Mesenteric fat pad (tissue), 1 donor: ENCODE measurements at places on chromosomes 11 and 22. TPM values are rescaled to one million over a fixed set of nuclear protein-coding genes. Genes with fewer than 3 reads are reported as not detected.

DNA sequence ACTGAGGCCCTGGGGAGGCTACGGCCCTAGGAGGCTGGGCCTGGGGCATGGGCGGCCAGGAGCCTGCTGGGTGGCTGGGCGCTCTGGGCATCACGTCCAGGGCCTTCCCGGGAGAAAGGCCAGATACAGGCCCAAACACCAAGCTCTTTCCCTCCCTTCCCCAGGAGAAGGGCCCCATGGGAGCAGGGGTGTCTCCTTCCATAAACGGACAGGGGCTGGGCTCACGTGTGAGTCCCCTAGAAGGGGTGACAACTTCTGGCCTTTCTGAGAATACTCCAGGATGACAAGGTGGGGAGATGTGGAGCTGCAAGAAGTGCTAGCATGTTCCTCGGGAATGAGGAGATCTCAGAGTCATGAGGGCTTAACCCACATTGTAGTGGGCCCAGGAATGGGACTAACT is 19.5 kb upstream of the SYT8 start:
- DNase-seq = no peak

- DNase-seq = no peak
These were observed 4.0 kb downstream of the STIM1 start for GRCh38 chr11:3859373-3859881.

DNA sequence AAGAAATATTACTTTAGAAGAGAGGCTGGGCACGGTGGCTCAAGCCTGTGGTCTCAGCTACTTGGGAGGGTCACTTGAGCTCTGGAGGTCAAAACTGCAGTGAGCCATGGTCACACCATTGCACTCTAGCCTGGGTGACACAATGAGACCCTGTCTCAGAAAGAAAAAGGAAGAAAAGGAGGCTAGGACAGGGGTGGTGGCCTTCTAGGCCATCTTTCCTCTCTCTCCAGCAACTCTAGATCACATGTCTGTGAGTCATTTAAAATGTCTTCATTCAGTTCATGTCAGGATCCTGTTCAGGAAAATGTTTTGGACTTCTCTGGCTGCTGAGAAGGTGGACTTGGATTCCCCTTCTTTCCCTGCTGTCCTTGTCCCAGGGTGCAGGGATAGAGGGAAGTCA is 53.3 kb downstream of the PPFIA1 start:
- no peak for DNase-seq

- no peak for DNase-seq
These were observed 1.8 kb upstream of the PELI3 start for GRCh38 chr11:66464916-66465315.

The TMA7B gene
- total RNA-seq = not detected

The HOATZ gene
- total RNA-seq = not detected

The CEP126 gene
- 6.5 TPM for total RNA-seq

DNA sequence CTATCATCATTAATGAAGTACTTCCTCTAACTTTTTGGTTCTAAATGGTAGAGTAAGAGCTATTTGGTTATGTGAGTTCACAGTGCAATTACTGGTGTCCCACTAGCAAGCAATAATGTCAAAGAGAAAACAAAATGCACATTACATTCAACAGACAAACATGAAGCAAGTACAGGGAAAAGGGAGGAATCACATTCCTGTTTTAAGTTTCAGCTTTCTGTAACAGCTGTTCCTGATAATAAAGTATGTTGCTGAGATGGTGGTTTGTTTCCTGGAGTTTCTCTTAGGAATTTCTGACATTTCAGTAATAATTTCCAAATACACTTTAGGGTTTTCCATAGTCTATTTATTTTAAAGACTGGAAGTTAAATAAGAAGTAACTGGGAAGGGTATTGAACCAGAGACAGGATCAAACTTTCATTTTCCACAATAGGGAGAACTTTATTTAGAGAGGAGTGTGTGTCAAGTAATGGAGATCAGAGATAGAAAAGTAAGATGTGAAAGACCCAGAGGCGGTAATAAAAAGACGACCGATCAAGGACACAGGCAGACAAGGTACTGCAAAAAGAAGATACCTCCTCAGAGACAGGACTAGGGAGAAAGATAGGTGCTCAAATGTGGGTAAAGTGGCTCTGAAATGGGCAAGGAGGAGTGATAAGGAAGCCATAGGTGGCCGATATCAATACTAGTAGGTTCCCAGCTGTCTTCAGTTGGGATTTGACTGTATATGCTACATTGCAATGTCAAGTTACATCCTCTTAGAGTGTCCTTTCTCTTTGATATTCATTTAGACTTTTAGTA is 20.8 kb upstream of the CLNS1A start:
- DNase-seq = no peak

The CCDC81 gene
- 0.64 TPM for total RNA-seq

DNA sequence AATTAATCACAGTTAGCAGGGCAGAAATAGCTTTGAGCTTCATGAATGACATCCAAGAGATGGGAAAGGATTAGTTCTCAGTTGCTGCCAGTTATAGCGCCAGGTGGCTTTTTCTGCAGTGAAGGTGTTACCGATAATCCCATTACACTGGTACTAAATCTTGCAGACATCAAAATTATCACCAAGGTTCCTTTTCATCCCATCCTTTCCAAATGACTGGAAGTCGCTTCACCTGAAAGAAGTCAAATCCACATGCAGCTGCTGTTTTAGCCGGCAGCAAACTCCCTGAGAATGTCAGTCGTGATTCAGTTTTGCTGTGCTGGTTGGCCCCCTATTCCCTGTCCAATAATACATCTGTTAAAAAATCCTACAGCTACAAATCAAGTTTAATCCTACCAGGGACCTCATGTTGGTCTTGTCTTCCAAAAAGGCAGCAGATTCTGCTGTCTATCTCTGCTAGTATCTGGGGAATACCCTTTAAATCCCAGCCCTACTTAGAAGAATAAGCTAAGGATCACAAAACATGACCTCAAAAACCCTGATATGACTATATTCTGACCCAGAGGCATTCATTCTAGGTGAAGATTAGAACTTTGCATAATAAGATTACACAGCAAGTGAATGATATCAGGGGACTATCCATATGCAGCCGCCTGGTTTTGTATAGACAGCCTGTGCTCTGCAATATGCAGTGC is 31.7 kb downstream of the IMMP1L start:
- no peak for DNase-seq

- no peak for DNase-seq
These were observed 20.2 kb downstream of the AMOTL1 start for GRCh38 chr11:94788396-94788795.

- peak; percentile 89 for DNase-seq
These were observed 4.8 kb downstream of the PIM3 start for GRCh38 chr22:49965091-49966040.

DNA sequence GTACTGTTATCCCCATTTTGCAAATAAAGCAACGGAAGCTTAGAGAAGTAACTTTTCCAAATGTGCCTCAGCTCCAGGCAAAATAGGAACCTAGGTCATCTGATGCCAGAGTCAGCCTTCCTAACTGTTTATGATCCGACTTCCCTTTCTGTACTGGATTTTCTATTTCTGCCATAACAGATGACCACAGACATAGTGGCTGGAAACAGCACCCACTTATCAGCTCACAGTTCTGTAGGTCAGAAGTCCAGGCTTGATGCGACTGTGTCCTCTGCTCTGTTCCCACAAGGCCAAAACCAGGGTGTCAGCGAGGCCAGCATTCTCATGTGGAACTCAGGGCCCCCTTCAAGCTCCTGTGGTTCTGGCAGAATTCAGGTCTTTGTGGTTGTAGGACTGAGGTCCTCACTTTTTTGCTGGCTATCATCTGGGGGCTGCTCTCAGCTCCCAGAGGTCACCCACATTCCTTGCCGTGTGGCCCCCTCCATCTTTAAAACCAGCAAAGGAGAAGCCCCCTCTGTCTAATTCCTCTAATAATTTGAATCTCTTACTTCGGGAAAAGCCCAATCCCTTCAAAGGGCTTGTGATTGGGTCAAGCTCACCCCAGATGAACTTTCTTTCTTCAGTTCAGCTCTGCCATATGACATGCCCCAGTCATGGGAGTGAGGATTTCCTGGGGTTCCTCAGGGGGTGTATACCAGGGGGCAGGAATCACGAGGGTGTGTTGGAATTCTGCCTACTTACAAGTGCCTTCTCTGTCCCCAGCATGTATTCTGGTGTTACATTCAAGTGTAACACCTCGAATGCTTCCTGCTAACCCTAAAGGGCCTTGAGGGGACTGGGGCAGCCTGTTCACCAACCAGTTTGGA is 15.3 kb downstream of the KCNJ5 start:
- DNase-seq = no peak

DNA sequence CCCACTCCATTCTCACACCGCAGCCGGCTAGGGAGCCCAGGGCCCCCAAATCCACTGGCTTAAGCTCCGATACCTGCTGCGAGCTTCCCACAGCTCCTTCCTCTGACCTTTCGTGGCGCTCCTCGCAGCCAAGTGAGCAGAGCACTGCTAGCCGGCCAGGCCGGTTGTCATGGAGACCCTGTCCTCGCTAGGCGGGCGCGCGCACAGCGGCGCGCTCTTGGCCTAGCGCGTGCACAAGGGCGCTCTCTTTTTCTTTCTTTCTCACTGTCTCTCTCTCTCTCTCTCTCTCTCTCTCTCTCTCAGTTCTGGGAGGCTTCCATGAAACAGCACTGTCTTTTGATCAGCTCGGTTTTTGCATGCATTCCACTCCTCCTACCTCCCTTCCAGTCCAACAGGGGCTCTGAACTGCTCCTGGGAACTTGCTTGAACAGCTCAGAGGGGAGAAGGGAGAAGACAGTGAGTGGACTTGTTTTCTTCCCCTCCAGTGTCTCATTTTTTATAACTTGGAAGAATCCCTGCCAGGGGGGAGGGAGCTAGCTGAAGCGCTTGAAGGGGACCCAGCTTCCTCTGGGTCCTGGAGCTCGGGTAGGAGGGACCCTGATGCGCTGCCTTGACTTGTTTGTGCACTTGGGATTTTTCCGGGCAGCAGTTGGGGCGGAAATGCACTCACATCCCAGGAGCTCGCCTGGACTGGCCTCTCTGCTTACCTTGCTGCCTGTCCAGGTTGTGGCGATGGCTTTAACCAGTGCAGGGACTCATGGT is 100.3 kb upstream of the AKIP1 start:
- no peak for DNase-seq

DNA sequence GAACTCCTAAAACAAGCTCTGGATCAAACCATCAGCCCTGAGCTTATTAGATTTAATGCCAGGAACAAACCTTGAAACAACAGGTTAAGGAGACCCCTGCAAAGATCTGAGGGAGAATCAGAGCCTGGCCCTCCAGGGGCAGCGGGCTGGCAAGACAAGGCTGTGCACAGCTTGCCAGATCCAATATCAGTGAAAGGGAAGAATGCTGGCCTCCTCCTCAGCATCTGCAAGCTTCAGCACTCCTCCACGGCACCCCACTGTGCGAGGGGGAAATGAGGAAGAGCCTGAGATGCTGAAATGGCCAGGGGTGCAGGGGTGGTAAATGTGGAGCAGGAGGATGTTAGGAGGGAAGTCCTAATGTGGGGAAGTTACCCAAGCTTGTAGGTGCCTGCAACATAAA is 167.0 kb downstream of the TENM4 start:
- DNase-seq = no peak

DNA sequence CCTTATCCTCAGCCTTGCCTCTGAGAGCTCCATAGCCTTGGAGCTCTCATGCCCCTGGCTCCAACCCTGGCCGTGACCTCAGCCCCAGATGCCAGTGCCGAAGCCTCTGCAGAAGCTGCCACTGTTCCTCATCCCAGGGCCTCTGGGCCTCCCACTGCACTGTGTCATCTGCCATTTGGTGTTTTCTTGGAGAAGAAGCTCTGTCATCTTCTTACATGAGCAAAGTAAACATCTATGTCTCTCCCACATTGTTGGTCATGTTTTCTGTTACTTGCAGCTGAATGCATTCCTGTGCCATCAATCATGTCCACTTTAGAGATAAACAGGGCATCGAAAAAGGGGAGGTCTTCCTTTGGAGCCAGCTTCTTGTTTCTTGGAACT is 45.0 kb upstream of the FTH1 start:
- peak; percentile 24 for DNase-seq

The MRGPRX3 gene
- total RNA-seq = not detected

The RAG1 gene
- total RNA-seq = 0.35 TPM

DNA sequence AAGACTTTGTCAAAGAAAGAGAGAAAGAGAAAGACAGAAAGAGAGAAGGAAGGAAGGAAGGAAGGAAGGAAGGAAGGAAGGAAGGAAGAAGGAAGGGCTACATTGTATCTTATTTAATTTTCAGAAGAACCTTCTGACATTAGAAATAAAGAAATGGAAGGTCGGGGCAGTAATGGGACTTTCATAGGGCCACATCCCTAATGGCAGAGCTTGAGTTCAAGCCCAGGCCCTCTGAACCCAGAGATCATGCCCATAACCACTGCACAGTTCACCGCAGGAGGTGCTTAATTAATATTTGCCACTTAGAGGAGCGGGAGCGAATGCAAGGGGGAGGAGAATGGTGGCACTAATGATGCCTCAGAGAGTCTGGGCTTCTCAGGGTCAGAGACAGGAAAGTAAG is 233.3 kb downstream of the MN1 start:
- no peak for DNase-seq

DNA sequence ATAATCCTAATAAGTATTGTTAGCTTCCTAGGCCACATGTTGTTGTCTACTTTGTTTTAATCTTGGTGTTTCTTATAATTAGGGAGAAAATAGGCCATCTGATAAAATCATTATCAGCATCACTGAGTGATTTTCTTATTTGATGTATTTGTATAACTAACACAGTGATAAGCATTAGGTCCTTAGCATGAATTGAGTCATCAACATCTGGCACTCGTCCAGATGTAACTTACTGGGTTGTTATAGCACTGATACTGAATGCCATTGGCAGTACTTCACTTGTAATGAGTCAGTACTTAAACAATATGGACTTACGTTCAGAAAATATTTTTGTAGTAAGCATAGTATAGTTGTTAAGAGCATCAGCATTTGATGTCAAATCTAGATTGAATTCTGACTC is 16.2 kb downstream of the API5 start:
- no peak for DNase-seq

DNA sequence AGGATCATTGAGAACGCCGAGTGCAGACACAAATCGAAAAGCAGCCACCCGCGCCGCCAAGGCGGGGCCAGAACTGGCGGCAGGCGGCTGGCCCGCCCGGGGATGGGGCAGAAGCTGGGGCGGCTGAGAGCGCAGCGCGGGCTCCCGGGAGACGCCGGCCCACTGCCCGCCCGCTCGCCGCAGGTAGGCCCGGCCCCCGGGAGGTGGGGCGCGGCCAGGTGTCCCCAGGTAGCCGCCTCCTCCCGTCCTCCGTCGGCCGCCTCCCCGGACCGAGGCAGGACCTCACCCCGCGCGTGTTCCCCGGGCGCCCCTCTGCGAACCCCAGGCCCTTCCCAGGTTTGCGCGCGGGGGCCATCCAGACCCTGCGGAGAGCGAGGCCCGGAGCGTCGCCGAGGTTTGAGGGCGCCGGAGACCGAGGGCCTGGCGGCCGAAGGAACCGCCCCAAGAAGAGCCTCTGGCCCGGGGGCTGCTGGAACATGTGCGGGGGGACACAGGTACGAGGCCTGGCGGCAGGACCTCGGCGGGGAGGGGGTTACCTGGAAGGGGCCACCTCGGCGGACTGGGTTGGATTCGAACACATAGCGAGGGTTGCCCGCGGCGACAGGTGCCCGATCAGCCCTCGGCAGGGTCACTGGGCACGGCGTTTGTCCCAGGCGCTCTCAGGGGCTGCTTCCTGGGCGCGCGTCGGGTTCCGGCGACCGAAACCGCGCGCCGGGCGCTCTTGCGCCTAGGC is at the start of gene PRRG4:
TSS of gene PRRG4 (plus strand) at position 248 of the 733 bp plus-strand sequence. CDS start 603 bp downstream, outside the sequence.
- DNase-seq = peak; percentile 92

The NRIP3 gene
- 0.87 TPM for total RNA-seq

- no peak for DNase-seq
These were observed 14.2 kb upstream of the APOA1 start for GRCh38 chr11:116851626-116852025.
